ENCODE measurements at places on chromosomes 5 and 9. TPM values are rescaled to one million over a fixed set of nuclear protein-coding genes. Genes with fewer than 3 reads are reported as not detected.

- no peak for DNase-seq
These were observed 1016.3 kb upstream of the CTNND2 start for GRCh38 chr5:12920527-12920926.

- no peak for DNase-seq
These were observed 120.9 kb downstream of the PIP5K1B start for GRCh38 chr9:68825762-68826472.

GRCh38 chr9:111276431-111277128 lies 53.4 kb downstream of the OR2K2 start:
- no peak for DNase-seq

The FCN2 gene
- not detected for total RNA-seq

The ZDHHC11B gene
- 0.10 TPM for total RNA-seq
